ENCODE measurements at places on chromosomes 1 and 21. TPM values are rescaled to one million over a fixed set of nuclear protein-coding genes. Genes with fewer than 3 reads are reported as not detected.

SHISA4 gene
- total RNA-seq, result 12.7 TPM

CRNN gene
- total RNA-seq, result not detected

IQCC gene
- 1.8 TPM for total RNA-seq

RORC gene
- 0.49 TPM for total RNA-seq

RPL22 gene
- total RNA-seq, result 166 TPM

TCHH gene
- total RNA-seq, result not detected

CHIA gene
- not detected for total RNA-seq

DRAXIN gene
- not detected for total RNA-seq

NCAM2 gene
- total RNA-seq, result 8.6 TPM
